ENCODE measurements at places on chromosomes 2 and 18. TPM values are rescaled to one million over a fixed set of nuclear protein-coding genes. Genes with fewer than 3 reads are reported as not detected.
A peak's percentile ranks its signal among the peaks of the same experiment; 100 is the strongest.

Gene MRPL33
- total RNA-seq = 97.4 TPM

Gene SNTG2
- total RNA-seq = not detected

Gene ZBTB7C
- not detected for total RNA-seq

Gene KCTD18
- 6.6 TPM for total RNA-seq

Gene TEKT4
- total RNA-seq = not detected

Gene MAPK4
- not detected for total RNA-seq

Gene TMEM169
- not detected for total RNA-seq

Gene TP53I3
- total RNA-seq = 102 TPM

Gene ROCK1
- 53.7 TPM for total RNA-seq

Gene RNF125
- total RNA-seq = 0.92 TPM

GRCh38 chr2:128623776-128624761 lies 305.4 kb upstream of the HS6ST1 start:
- no peak for DNase-seq

DNA sequence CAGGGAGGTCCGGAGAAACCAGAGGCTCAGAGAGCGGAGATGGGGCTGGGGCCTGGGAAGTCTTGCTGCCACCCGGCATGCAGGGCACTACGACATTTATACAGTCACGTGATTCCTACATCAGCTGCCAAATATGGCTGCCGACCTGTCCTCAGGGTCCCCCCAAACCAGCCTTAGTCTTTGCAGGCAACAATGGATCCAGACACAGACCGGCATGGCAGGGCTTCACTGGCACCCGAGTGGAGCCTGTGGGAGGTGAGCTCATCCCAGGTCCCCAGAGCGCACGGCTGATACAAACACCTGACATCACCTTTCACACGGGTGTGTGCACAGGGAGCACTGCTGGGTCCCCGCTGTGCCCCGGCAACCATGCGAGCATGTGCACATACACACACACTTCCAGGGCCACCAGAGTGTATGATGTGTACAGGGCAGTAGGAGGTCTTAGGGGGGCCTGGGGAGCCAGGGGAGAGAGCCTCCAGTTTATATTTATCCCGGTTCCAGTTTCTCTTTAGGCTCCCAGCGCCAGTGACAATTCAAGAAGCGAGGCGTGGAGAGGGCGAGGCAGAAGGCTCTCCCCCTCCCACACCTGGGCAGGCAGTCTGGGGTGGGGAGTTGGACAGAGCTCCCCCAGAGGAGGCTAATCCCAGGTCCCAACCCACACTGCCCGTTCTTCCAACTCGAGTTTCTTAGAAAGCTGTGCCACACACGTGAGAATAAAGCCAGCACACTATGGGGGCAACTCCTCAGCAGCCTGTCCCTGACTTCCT lies 2.7 kb downstream of the SEMA4C start:
- DNase-seq = peak; percentile 12

- DNase-seq = no peak
Observed at GRCh38 chr2:104078431-104079157, 775.3 kb upstream of the POU3F3 start.

GRCh38 chr2:219965287-219966194 lies 338.1 kb downstream of the SLC4A3 start:
- no peak for DNase-seq

DNA sequence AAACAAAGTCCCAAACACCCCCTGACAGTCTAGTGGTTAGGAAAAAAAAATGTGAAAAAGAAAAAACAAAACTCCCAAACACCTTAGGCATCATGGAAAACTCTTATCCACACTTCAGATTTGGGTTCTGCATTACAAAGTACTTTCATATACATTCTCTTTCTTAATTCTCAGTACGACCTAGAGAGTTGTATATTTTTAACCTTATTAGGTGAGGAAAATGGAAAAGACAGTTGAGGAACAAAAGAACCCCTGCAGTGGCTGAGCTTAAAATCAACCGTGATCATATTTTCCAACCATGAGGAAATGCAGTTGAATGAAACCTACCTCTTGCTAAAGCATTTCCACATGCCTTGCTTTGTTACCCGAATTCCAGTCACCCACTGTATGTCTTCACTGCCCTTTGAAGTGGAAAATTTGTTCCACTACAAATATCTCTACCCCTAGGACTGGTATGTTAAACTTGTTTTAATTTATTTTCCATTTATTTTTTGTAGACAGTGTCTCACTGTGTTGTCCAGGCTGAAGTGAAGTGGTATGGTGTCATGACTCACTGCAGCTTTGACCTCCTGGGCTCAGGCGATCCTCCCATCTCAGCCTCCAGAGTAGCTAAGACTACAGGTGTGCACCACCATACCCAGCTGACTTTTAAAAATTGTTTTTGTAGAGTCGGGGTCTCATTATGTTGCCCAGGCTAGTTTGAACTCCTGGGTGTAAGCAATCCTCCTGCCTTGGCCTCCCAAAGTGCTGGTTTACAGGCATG lies 56.9 kb upstream of the LPIN2 start:
- DNase-seq = no peak

DNA sequence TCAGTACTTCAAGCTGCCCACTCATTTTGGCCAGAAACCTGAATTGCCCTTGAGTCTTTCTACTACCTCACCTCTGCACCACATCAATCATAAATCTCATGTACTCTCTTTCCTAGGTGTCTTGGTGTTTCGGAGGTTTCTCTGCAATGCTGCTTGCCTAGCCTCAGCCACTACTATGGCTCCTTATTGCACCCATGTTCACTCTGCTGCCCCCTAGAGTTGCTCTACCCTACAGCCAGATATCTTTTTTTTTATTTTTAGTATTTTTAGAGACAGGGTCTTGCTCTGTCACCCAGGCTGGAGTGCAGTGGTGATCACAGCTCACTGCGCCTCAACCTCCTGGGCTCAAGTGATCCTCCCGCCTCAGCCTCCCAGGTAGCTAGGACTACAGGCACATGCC lies 413.0 kb downstream of the PTPRM start:
- DNase-seq = no peak

DNA sequence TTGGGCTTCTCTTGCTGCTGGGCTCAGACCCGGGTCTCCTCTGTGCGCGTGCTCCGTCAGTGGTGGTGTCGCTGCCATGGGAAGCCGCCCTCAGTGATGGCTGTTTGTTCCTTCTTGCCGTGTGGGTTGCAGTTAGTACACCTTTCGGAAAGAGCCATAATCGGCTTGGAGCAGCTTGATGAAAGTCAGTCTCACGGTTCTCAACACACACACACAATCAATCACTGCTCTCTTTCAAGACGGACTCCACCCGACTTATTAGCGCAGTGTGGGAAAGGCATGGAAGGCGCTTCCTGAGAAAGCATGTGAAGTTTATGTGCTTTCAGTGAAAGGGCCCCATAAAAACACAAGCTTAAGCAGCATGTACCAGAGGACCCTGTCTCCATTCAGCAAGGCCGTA lies 64.1 kb downstream of the SOX11 start:
- no peak for DNase-seq

- peak; percentile 11 for DNase-seq
Observed at GRCh38 chr2:230447455-230448451, 31.8 kb downstream of the SP100 start.

DNA sequence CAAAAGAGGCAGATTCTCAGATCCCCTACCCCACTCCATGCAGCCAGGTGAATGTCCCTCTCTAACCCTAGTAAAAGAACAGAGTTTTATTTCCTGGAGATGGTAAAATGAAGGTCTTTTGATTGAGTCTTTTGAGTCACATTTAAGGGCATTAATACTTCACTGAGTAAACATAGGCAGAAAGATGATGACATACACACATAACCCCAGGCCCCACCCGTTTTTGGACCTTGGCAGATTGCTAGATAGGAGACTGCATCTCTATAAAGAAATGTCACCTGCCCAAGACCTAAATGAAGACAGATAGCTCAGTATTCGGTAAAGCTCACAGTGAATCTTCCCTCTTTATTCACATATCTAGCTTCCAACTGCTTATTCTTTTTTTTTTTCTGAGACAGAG lies 28.3 kb upstream of the PEX13 start:
- DNase-seq = no peak

- DNase-seq = no peak
Observed at GRCh38 chr2:239197146-239197545, 203.7 kb downstream of the HDAC4 start.

DNA sequence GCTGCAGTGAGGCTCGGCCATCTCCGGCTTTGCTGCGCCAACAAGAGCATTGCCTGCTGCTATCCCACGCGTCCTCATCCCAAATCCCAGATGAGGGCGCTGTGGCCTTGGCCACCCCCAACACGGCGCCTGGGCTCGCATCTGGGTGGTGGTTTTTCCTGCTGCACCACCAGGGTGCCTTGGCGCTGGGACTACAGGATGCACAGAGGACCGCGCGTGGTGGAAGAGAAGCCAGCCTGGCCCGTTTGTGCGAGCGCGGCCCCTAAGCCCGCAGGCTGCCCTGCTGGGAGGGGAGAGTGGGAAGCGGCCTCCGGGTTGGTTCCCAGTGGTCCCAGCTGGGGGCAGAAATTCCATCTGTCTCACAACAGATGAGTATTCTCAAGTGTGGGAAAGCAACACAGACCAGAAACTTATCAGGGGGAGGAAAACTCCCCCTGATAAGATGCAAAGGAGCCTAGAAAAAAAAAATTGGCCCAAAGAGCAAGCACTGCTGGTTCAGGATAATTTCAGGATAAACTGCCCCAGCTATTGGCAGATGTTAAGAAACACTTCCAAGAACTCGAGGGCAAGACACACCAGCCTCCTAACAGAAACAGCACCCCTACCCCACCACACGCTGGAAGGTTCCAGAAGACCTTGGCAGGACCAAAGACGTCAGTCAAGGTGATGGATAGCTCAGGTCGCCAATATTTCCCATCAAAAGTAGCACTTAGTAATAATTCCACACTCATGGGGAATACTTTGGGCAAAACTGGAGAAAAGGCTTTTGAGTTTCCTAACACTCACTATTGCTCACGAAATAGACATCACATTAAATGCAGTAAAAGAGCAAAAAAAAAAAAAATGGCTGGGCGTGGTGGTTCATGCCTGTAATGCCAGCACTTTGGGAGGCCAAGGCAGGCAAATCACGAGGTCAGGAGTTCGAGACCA lies 152.1 kb downstream of the PXDN start:
- DNase-seq = peak; percentile 79

DNA sequence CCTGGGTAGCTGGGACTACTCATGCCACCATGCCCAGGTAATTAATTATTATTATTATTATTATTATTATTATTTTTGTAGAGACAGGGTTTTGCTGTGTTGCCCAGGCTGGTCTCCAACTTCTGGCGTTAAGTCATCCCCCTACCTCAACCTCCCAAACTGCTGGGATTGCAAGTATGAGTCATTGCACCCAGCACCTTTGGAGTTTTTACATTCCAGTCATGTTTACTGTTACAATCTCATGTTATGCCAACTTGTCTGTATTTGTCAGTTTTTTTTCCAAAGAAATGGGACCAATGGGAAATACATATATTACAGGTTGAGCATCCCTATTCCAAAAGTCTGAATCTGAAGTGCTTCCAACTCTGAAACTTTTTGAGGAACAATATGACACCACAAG lies 903.8 kb downstream of the SLC4A3 start:
- DNase-seq = no peak

DNA sequence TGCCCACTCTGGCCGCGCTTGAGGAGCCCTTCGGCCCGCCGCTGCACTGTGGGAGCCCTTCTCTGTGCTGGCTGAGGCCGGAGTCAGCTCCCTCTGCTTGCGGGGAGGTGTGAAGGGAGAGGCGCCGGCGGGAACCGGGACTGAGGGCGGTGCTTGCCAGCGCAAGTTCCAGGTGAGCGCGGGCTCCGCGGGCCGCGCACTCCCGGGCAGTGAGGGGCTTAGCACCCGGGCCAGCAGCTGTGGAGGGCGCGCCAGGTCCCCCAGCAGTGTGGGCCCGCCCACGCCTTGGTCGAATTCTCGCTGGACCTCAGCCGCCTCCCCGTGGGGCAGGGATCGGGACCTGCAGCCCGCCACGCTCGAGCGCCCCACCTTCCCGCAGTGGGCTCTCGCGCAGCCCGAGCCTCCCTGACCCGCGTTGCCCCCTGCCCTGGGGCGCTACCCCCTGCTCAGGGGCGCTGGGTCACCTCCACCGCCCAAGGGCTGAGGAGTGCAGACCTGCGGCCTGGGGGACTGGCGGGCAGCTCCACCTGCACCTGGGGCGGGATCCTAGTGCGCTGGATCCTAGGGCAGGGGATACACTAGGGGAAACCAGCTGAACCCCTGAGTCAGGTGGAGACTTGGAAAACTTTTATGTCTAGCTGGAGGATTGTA lies 97.3 kb downstream of the CD8B2 start:
- DNase-seq = no peak

DNA sequence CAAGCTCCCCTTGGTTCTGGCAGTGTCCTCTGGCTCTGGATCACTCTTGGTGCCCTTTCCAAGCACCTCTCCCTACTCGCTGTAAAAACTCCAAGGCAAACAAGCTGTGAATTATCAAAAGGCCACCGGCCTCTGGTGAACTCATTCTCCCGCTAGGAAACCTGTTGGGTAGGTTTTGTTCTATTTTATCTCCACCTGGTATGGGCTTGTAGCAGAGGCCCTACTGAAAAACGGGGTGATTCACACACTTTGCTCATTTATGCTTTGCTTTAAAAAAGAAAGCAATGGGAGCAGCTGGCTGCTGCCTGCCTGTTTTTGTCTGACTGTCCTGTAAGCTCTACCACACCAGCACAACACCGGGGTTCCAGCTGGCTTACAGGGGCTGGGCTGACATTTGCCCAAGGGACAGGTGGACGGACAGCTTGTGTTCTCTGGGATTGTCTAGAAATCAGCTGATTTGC lies 56.8 kb downstream of the SH3BP4 start:
- no peak for DNase-seq

- DNase-seq = peak; percentile 24
Observed at GRCh38 chr2:9264301-9264700, 57.7 kb downstream of the ASAP2 start.

DNA sequence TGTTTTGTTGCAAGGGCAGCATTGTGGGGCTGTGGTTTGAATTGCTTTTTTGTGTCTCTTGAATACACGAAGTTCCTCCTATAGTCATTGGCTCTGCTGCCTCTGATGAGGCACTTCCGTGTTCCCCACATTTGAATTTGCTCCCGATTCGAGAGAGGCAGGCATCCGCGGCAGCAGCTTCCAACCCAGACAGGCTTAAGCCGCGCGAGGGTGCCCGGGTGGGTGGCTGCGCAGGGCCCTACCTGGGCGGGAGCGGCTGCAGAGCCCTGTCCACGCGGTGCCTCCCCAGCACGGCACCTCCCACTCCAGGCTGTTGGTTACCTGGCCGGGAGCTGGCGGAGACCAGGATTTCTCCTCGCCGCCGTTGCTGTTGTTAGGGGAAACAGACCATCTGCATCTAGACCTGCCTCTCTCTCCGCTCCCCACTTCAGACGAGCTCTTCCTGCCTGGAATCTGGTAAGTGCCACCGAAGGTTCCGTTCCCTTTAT lies 151.3 kb downstream of the NEDD4L start:
- DNase-seq = no peak

GRCh38 chr2:44102790-44103562 lies 65.7 kb upstream of the PPM1B start:
- no peak for DNase-seq

- no peak for DNase-seq
Observed at GRCh38 chr2:218734190-218734975, 23.7 kb downstream of the TTLL4 start.

GRCh38 chr2:28623582-28624405 lies 127.8 kb upstream of the PPP1CB start:
- DNase-seq = no peak

- no peak for DNase-seq
Observed at GRCh38 chr2:47073641-47074040, 81.5 kb downstream of the STPG4 start.

- no peak for DNase-seq
Observed at GRCh38 chr2:233034091-233034882, 1.8 kb downstream of the NEU2 start.

Measured in endothelial cell of umbilical vein (primary cell).